CD4-positive, alpha-beta T cell treated with Interleukin-10 for 1 hour (primary cell): ENCODE measurements at places on chromosomes 6 and 20.

- no peak for DNase-seq
Observed at GRCh38 chr6:1594445-1595200, 15.1 kb upstream of the FOXC1 start.

GRCh38 chr6:52887910-52888524, 21.5 kb downstream of the GSTA3 start:
- no peak for DNase-seq

DNA sequence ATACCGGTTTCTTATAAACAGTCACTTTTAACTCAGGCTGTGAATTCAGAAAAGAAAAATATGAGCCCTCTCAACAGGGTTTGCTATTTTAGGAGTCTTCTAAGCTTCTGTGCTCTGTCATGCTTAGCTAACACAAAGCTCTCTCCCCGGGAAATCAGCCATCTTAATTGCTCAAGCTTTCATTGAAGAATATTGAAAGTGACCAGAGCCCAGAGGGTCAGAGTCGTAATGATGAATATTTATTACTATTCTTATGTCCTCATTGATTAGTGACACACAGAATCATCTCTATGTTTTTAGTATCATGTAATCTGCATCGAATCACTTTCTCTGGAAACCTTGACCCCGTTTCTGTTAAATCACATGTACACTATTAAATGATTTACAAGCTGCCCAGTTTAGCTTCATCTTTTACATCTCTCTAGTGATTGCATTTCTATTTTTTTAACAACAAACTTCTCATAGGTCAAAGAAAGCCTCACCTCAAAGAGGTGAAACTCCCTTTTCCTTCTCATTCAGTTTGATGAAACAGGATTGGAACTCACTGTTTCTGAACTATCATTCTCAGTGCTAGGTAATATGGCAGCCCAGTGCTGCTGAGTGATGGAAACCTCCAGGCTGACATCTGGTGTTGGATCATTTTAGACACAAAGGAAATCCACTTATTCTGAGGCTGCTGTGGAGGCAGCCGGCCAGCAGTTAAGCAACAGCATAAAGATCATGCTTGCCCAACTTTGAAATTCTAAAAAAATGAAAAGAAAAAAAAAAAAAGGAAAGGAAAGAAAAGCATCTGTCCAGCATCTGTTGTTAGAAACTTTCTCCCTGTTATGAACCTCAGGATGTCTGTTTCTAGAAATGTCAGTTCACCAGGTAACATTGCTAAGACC, 96.3 kb downstream of the RFPL4B start:
- no peak for DNase-seq

DNA sequence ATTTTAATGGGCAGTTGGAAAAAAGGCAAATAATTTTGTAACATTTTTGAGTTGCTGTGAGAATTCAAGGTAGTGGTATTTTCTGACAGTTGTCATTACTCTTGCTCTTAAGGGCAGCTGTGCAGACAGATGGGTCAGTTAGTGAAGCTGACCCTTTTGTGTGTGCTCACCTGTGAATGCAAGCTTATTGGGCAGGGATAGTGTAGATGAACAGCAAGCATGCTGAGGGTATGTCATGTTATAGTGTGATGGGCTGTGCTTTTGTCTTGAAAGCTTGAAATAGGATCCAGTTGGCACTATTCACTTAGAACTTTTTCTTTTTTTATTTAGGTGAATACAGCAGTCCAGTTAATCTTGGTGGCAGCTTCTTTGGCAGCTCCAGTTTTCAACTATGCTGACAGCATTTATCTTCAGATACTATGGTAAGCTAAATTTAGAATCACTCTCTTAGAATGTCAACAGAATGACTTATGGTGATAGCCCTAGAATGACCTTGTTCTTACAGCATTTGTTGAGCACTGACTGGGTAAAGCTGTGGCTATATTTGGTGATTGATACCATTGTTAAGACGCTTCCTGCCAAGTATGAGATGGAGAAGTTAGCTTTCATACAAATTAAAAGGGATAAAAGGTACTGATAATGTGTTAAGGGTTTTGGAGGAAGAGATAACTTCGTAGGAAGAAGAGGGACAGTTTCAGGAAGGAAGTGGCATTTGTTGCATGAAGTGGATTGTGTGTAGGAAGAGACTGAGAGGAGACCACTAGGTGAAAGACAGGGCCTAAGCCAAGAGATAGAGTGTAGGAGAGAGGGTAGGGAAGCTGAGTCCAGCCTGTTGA, 19.5 kb downstream of the LRRN4 start:
- DNase-seq: no peak

DNA sequence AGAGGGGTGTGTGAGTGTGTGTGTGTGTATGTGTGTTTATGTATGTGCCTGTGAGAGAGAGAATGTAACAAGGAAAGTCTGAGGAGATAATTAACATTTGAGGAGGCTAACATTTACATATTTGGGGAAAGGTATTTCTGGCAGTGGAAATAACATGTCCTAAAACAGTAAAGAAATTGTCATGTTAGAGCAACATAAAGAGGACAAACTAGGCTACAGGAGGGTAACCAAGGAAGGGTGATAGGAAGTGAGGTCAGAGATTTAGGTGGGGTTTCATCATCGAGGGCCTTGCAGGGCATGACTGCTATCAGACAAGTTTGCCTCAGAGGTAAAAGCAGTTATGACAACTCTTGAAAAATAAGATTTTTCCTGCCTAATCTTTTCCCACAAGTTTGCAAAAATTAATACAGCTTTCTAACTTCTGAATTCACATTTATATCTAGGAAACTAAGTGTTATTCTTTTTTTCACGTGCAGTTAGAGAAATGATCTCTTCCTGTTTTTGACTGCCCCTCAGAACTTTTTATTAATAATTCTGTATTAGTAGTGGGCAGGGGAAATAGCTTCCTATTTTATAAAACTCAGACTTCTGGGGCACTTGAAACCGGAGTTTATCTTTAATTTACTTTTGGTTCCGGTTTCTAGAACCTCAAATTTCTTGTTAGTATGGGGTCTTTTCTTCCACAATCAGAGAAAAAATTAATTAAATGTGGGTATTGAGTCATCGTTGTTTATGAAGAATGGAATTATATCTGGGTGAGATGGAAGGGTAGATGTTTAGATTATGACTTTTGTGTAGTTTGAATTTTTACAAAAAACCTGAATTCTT, 30.5 kb upstream of the RHAG start:
- DNase-seq: no peak

DNA sequence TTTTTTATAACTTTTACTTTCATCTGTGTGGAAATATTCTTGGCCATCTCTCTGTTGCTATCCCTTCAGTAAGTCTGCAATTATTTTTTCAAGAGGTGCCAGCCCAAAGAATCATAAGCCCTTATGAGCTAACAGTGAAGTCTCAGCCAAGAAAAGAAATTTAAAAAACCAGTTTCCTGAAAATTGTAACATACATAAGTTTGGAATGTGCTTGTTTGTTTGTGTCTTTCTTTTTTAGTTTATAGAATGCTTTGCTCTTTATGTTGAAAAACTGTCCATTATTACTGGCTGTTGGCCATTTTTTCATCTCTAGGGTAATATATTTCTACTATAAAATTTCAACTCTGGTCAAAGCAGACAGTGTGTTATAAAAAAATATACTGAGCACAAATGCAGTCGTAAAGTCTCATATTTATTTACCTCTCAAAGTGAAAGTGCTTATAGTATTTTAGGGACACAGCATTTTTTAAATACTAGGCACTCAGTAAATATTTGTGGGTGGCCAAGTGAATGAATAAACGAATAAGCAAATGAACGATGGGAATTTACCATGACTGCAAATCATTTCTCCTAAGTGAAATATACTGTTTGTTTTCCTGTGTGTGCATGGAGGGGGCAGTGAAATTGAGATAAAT, 659.7 kb downstream of the KIF16B start:
- no peak for DNase-seq
